ENCODE measurements at places on chromosomes 3 and 15.

- DNase-seq = no peak
These were observed 13.3 kb upstream of the THUMPD3 start for GRCh38 chr3:9349321-9350117.

- DNase-seq = no peak
These were observed 57.2 kb downstream of the PLD1 start for GRCh38 chr3:171753025-171753472.

DNA sequence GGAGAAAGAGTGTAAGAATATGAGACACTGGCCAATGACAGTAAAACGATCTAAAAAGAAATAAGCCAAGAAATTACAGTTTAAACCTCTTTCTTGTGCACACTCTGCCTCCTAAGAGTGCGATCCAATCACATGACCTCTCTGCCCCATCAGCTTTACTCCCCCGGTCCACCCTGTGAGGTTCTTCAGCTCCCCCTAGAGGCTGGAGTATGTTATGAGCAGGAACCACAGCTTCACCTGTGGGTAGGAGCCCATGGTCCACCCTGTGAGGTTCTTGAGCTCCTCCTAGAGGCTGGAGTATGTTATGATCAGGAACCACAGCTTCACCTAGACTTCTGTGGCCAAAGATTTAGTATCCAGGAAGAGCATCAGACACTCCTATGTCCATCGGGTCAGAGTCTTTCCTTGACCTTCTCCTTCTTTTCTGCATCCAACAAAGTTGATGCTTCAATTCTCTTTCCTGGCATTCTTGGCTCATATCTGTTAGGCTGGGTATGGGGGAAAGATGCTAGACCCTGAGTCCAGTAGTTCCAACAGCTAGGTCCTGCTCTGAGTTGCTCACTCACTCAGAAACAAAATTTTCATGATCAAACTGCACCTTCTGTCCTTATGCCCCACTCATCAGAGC, 164.0 kb downstream of the MINAR1 start:
- no peak for DNase-seq

DNA sequence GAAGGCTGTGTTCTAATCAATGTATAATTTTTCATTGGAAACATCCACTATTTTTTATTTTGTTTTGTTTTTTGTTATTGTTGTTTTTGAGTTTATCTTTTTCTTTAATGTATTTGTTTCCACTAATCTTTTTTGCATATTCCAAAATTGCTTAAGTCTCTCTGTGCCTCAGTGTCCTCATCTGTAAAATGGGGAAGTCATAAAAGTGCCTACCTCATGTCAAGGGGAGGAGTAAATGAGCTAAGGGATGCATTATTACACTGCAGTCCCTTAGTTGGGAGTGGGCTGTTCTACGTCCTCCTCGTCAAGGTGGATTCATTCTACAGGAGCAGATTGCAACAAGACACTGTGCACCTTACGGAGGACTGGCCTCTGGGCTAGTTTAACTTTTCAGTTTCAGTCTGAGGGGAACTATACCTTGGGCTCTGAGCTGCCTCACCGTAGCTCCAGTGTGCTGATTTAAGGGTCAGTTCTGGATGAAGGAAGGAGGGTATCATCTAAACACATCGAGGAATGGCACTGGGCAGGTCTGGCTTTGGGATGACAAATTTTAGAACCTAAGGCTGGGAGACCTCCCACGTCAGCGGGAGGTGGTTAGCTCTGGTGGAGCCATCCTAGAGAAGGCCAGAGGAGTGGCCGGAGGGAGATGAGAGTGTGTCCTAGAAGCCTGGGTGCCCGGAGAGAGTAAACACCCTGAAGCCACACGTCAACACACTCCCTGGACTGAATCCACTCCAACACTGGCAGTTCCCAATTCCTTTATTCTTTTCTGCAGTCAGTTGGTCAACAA, 5.1 kb upstream of the SRP14 start:
- no peak for DNase-seq

DNA sequence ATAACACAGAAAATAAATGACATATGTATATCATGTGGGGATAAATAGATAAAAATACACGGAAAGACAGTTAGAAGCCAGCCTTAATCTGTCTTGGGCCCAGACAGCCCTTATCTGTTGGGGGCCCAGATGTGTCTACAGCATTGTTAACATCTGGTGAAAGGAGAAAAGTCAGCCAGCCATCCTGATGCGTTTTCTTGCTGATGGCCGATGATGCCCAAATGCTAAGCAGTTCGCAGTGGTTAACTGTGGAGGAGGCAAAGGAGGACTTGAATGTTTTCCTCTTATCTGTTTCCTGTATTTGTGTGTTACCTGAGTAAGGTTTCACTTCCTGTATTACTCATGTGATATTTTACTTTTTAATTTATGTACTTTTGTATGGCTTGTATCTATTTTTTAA, 46.2 kb downstream of the NOX5 start:
- DNase-seq = no peak

DNA sequence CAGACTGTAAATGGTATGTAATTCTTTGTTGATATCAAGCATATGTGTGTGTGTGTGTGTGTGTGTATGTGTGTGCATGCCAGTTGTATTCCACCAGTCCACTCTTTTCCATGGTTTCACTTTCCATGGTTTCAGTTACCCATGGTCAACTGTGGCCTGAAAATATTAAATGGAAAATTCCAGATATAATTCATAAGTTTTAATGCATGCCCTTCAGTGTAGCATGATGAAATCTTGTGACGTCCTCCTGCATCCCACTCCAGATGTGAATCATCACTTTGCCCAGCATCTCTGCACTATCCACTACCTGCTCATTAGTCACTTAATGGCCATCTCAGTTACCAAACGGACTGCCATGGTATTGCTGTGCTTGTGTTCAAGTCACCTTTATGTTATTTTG, 215.9 kb downstream of the GBE1 start:
- no peak for DNase-seq

DNA sequence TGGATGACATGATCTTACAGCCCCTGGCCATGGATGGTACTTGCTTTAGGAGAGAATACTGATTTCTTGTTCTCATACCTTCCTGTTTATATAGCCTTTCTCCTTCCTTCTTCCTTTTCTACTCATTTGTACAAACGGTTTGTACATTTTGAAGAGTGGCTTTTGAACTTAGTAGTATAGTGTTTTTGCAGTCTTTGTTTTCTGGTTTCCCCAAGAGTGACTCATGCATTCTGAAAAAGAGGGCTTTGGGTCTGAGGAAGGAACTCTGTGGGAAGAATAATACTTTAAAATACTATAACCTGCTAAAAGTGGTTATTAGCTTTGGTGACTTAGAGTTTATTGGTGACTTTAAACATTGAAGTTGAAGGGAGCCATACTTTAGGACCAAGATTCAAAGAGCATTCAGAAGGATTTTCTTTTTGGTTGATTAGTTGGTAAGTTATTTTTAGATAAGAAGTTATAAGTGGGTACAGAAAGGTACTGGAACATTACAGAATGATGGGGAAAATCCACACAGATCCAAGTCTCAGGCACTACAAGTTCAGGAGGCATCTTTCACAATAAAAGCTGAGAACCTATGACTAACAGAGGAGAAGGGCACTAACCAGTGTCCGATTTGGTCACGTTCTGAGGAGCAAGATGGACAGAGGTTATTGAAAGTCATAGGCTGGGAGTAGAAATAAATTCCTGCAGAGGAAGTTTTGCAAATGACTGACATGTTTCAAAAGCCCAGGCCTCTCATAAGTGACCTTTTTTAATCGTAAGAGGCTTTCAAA, 369.6 kb upstream of the AZI2 start:
- no peak for DNase-seq

- no peak for DNase-seq
These were observed 491.1 kb upstream of the NR2F2 start for GRCh38 chr15:95839367-95839782.

Measured in stimulated activated CD4-positive, alpha-beta T cell treated with anti-CD3 and anti-CD28 coated beads, TNF-alpha, amount 100 ng/mL, for 1 hour (primary cell).